ENCODE measurements at places on chromosomes 7 and 10. TPM values are rescaled to one million over a fixed set of nuclear protein-coding genes. Genes with fewer than 3 reads are reported as not detected.

DNA sequence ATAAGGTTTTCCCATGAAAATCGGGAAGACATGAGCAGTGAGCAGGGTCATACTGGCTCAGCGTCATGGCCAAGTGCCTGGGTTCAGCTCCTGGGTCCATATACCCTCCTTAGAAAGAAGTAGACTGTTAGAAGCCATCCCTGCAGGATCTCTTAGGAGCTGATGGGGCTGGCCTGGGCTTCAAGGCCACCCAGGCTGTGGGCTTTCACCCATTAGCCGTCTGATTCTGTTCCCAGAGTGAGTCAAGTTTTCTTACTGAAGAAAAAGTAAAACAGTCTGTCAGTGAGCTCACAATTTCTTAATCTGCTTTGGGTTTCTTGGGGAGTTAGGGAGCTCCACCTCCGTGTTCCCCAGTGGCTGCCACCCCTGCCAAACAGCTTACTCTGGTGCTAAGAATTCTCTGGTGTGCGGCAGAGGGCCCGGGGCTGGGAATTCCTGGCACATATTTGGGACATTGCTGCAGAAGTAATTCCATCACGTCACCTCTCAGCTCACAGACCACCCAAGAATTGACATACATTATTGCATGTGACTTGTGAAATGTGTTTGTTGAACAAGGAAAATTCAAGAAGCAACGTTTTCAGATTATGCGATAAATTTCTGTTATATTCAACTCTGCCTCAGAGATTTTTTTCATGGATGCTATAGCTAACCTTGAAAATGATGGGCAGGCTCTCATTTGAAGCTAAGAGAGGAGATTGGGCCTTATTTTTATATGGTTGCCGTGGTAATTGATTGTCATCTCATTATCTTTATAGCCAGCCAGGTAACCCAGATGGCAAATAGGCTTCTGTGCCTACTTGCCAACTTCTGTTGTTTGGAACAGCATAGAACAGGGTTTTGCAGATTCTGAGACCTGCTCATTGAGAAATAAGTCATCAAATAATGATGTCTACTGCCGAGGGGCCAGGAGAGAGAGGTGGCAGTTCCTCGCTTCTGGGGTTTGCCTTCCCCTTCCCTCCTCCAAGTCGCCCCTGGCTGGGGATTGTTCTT is 166.4 kb downstream of the CHN2 start:
- H3K4me3 ChIP-seq: no peak overlapping the region
- no peaks in the 10 kb centered on the region for H3K36me3 ChIP-seq
- no peak for DNase-seq
- no peaks in the 10 kb centered on the region for H3K4me1 ChIP-seq

GCK gene
- total RNA-seq: not detected

DNA sequence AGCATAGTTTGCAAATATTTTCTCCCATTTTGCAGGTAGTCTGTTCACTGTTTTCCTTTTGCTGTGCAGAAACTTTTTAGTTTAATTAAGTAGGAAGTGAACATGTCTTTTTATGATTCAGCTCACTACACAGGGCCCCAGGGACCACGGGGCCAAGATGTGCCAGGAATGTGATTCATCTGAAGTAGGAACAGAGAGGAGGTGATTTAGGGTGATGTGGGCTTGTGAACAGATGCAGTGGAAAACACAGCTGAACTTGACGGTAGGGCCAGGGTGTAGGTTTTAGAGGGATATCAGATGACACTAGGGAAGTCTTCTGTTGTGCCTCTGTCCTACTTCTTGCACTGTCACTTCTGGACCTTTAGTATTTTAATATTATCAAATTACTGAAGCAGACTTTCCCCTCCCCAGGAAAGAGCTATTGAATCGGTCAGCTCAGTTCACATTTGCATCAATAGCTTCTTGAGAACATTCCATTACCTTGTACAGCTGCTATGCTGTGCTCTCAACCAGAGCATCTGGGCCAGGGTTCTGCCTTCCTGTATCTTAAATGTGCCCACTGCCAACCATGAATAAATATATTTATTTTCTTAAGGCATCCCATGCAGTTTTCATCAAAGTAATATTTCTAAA is 96.9 kb downstream of the OSBPL3 start:
- peaks cover 12% of the 10 kb centered on the region for H3K36me3 ChIP-seq
- H3K27me3 ChIP-seq: no peaks in the 10 kb centered on the region
- no peak for DNase-seq
- no peak overlapping the region for H3K27ac ChIP-seq
- no peak overlapping the region for H3K4me3 ChIP-seq

DNA sequence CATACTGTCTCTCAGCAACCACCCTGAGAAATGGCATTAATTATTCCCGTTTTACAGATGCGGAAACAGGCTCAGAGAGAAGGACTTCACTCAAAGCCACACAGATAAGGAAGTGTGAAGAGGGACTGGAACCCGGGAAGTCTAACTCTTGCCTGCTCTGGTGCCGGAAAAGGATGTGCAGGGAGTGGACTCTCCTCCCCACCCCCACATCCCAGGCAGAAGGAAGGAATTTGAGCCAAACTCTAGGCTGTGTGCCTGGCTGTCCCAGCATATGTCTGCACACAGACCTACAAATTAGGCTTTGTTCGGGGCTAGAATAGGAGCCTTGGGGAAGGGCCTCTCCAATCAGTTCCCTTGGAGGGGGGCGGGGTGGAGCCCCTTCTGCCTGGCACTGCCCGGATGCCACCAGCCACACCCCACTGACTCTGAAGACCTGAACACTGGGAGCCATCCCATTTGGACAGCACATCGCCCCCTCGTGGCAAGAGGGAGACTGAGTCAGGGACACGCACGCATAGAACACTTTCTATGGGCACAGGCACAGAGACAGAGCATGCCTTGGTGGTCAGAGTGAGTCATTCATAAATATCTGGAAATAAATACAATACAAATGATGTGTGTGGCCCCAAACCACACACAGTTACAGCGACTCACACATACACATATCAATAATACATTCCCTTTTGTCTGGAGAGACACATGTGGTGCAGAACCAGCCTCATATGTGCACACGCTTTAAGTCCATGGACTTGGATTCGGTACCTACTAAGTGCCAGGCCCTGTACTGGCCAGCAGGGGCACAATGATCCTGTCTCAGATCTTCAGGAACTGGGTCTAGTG is 13.1 kb downstream of the LZTS2 start:
- H3K4me1 ChIP-seq: peaks cover 9% of the 10 kb centered on the region
- H3K27me3 ChIP-seq: peaks cover 10% of the 10 kb centered on the region
- H3K36me3 ChIP-seq: no peaks in the 10 kb centered on the region
- no peak overlapping the region for H3K4me3 ChIP-seq

MMD2 gene
- total RNA-seq: not detected

GRCh38 chr10:113011592-113012374 is 61.7 kb downstream of the TCF7L2 start:
- no peak overlapping the region for H3K4me3 ChIP-seq
- H3K36me3 ChIP-seq: no peaks in the 10 kb centered on the region
- peaks cover 1% of the 10 kb centered on the region for H3K27me3 ChIP-seq
- H3K27ac ChIP-seq: no peak overlapping the region
- peaks cover 16% of the 10 kb centered on the region for H3K4me1 ChIP-seq

GRCh38 chr10:118986815-118987790 is 42.4 kb upstream of the NANOS1 start:
- peaks cover 5% of the 10 kb centered on the region for H3K27me3 ChIP-seq
- H3K36me3 ChIP-seq: no peaks in the 10 kb centered on the region
- no peaks in the 10 kb centered on the region for H3K4me1 ChIP-seq
- no peak for DNase-seq
- no peak overlapping the region for H3K27ac ChIP-seq

PTN gene
- total RNA-seq: not detected

Data from CD4-positive, CD25-positive, alpha-beta regulatory T cell (primary cell).